ENCODE measurements at places on chromosomes 6 and 20.

- no peak for DNase-seq
These were observed 34.5 kb upstream of the MRGBP start for GRCh38 chr20:62761759-62762131.

DNA sequence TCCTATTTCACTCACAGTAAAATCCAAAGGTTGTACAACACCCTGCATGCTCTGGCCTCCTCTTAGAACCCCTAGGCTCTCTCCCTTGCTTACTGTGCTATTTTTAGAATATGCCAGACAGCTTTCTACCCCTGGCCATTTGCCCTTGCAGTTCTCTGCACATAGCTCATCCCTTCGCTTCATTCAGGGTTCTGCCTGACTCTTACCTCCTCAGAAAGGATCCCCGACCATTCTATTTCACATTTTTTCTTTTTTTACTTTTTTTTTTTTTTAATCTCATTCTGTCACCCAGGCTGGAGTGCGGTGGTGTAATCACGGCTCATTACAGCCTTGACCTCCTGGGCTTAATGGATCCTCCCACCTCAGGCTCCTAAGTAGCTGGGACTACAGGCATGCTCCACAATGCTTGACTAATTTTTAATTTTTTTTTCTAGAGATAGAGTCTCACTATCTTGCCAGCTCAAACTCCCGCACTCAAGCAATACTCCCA lies 33.6 kb downstream of the COMMD7 start:
- DNase-seq: peak; percentile 24

DNA sequence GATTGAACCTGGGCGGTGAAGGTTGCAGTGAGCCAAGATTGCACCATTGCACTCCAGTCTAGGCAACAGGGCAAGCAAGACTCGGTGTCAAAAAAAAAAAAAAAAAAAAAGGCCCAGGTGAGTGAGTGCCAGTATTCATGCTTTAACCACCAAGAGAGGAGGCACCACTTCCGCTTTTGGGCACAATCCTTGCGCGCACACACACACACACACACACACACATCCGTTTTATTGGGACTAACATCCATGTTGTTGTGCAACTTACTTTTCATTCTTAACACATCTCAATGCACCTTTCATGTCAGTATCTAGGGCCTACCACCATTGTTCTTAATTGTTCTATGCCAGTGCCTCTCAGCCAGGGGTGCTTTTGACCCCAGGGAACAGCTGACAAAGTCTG lies 263.0 kb downstream of the CDC5L start:
- no peak for DNase-seq

- DNase-seq: peak; percentile 66
These were observed 46.8 kb downstream of the RANBP9 start for GRCh38 chr6:13664703-13665352.

- DNase-seq: peak; percentile 38
These were observed 427.3 kb upstream of the CITED2 start for GRCh38 chr6:139801571-139802321.

DNA sequence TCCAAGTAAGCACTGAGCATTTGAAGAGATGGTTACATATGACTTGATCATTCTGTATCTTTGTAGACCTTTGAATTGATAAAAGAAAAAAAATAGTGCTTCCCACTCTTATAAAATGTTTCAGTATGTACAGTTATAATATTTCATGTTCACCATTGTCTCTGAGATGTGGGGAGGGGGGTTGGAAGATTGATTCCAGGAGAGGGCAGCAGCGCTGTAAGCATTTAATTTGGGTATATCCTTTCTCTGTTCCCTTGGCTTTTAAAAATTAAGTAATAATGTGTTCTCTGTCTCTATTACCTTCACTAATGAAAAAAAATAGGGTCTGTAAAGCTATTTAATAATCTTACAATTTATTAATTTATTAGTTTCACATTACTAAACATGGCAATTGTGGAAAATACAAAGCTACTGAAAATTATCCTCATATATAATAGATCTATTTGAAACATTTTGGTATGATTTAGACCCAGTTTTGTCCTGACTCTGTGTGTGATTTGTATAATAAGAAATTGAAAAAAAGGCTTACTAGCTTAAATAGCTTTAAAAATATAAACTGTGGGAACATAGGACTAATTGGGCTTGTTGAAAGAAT lies 341.2 kb downstream of the CDKAL1 start:
- DNase-seq: peak; percentile 54

DNA sequence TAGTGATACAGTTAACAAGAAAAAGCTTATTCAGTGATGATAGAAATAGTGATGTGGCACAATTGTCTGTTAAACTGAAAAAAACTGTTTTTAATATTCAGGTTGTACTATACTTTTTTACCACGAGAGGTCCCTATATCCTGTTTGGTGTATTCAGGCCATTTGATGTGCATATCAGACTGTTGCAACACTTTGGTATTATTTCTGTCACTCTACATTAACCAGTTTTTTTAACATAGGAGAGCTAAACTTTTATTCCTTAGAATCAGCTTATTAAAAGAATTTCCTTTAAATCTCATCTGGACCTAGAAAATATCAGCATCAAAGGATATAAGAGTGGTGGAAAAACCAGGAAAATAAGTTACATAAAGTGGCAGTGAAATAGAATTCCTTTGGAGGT lies 36.8 kb downstream of the TSPYL4 start:
- peak; percentile 52 for DNase-seq

DNA sequence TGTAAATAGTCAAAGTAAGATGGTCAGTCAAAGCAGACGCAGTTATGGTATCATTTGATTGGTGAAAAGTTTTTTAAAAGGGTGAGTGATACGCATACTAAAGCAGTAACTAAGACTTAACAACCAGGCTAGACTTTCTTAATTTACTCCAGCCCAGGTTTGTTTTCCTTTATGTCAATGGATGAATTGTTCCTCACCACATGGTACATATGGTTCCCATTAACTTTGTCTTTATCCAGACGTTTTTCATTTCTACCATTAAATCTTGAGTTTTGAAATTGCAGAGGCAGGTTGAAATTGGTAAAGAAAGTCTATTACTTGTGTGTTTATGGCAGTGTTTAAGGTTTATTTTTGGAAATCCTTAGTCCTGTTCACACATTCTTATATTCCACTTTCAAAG lies 98.5 kb upstream of the SCGN start:
- peak; percentile 36 for DNase-seq

GRCh38 chr20:35087791-35088190 lies 4.8 kb downstream of the TRPC4AP start:
- no peak for DNase-seq

GRCh38 chr20:36311141-36311853 lies 5.2 kb downstream of the DLGAP4 start:
- DNase-seq: no peak

- no peak for DNase-seq
These were observed 182.7 kb upstream of the AKAP12 start for GRCh38 chr6:151057061-151057460.

GRCh38 chr6:149821492-149821891 lies 42.7 kb downstream of the LRP11 start:
- DNase-seq: no peak

DNA sequence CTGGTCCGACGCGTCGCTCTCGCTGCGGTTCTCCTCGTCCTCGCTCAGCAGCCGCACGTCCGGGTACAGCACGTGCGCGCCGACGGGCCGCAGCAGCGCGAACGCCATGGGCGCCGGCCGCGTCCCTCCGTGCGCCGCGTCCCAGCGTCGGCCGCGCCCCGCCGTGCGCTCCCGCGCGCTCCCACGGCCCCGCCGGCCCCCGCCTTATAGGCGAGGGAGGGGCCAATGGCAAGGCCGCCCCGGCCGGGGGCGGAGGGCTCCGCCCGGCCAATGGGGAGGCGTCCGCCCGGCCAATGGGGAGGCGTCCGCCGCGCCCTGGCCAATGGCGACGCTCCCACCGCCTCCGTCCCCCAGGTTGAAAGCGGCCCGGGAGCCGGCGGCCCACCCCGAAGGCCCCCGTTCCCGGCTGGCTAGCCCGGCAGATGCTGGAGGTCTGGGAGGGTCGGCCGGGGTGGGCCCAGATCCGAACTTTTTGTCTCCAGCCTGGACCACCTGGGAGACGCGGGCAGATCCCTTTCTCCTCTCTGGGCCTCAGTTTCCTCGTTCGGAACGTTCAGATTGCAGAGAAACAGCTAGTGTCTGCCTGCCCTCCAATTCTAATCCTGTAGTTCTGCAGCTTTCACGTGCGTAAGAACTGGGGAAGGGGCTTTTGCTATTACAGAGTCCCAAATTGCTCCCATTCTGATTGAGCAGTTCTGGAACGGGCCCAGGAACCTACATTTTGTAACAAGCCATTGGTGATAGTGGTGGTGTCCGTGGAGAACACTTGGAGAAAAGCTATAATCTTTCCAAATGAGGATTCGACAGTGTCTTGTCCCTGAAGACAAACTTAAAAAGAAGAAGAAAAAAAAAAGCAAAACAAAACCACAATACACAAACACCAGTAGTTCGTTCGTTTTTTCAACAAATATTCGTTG lies at the start of gene TCF15:
TCF15 (minus strand) TSS at position 180 of the 917 bp plus-strand sequence; CDS start at position 108, 72 bp downstream.
- peak; percentile 6 for DNase-seq

- DNase-seq: peak; percentile 44
These were observed 2.8 kb downstream of the HMGN3 start for GRCh38 chr6:79231666-79232065.

GRCh38 chr6:2355150-2355549 lies 109.7 kb upstream of the GMDS start:
- DNase-seq: no peak

DNA sequence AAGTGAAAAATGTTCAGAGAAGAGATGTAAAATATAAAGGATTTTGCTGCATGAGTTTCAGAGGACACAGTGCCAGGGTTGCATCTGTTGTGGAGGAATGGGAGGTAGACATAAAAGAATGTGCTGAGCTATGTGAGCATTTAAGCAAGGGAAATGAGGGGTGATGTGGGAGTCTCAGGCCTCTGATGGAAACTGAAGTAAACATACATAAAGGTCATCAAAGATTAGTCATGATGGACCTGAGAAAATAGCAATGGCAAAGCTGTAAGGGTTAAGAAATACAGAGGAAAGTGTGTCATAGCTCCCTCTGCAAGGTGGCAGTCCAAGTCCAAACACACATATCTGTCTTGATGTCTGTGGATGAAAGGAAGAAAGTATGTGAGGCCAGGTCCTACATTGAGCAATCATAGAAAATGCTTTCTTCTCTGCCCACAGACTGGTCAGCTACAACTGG lies 306.6 kb upstream of the ECI2 start:
- DNase-seq: peak; percentile 34

DNA sequence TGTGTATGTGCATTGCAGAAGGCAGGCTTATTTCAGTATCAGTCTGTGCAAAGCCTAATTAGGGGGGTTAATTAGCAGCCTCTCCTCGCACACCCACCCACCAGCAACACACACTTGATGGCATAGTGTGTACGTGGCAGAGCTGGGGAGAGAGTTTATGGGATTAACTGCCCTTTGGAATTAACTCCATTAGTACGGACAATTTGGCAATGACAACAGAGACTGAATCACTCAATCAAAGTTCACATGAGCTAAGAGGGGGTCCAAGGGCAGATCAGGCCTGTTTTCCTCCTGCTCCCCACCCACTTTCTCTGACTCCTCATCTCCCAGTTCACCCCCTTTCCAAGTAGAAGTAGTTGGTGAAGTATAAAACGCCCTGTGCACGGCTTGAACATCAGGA lies 69.5 kb downstream of the LRFN2 start:
- no peak for DNase-seq

- DNase-seq: no peak
These were observed 159.2 kb upstream of the COL21A1 start for GRCh38 chr6:56406276-56407269.

- DNase-seq: no peak
These were observed 98.2 kb upstream of the ESR1 start for GRCh38 chr6:151709329-151709728.

DNA sequence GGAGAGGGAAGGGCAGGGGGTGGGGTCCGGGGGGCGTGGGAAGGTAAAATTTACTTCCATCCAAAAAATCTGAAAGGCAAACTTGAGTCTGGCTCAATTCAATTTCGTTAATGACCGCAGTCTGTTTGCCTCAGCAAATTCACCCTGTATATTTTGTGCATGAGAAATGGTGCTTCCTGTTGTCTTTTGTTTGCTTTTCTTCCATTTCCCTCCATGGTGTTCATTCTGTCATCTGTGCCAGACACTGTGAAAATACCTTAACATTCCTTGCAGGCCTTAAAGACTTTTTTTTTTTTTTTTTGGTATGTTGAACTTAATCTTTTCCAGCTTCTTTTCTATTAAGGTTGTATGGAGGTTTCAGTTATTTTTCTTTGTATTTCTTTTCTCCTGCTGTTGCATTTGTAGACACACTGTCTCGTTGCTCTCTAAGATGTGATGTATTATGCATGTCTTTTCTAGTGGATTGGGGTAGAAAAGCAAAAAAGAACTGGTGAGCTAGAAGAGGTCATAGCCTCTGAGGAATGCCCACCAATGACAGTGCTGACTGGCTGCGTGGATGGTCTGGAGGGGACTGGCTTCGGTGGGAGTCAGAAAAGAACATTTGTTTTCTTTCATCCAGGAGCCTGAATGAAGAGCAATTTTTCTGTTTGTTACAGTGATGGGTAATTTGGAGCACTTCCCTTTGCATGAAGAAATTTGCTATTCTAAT lies 585.0 kb upstream of the MAP3K7 start:
- DNase-seq: no peak

GRCh38 chr6:75183099-75183541 lies 22.7 kb downstream of the COL12A1 start:
- DNase-seq: peak; percentile 93

GRCh38 chr6:42450477-42451332 lies 1.0 kb downstream of the TRERF1 start:
- DNase-seq: peak; percentile 36

DNA sequence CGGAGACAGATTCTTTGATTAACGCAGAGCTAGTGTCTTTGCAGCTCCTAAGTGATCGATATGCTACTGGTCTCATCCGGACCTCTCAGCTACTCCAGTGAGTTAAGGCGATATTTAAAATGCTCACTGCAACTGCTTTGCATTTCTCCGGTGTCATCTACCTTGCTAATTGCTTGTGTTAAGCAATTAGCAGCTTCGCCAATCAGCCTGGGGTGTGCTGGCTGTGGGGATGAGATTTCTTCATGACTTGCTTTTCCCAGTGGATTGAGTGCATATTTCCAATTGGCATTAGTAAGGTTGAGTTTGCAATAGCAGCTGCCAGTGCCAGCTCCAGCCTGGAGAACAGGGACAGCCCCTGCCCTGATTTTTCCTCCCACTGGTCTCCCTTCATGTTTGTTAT lies 18.0 kb upstream of the GGTLC1 start:
- no peak for DNase-seq

- DNase-seq: no peak
These were observed 70.2 kb downstream of the SLC22A3 start for GRCh38 chr6:160418370-160418769.

DNA sequence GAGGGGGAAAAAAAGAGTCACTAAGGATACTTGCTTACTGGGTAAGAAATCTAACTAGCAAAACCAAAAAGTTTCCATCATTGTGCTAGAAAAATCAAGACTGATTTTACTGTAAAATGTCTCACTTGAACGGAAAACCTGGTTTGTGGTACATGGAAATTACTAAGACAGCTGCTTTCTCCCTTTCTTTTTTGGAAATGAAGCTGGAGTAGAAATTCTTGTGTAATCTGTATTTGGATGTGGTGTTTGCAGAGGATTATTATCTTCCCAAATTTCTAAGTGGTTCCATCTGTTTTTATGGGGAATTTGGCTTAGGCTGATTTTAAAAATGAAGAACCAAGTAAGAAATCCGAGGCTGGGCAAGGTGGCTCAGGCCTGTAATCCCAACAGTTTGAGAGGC lies 20.4 kb downstream of the EPB41L2 start:
- peak; percentile 69 for DNase-seq

Measured in fibroblast of villous mesenchyme (primary cell).